Gastroesophageal sphincter (tissue), 4 donors: ENCODE measurements at places on chromosomes 6 and 20. TPM values are rescaled to one million over a fixed set of nuclear protein-coding genes. Genes with fewer than 3 reads are reported as not detected.

DNA sequence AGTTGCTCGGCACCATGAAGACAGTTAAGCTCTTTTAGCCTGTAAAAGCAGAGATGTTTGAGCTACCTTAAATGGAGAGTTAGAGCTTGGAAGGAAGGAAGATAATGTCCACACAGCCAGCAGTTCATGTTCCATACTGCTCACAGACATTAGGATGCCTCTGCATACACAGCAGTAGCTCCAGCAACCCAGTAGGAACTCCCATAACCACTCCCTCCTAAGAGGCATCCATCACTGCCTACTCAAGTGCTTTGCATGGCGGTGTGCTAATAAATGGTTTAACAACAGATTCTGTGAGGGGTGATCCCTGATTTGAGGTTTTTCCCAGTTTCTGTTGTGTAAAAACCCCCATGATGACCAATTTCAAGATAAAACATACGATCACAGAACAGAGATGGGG is 286.4 kb downstream of the HACE1 start:
- ATAC-seq = no peak

DNA sequence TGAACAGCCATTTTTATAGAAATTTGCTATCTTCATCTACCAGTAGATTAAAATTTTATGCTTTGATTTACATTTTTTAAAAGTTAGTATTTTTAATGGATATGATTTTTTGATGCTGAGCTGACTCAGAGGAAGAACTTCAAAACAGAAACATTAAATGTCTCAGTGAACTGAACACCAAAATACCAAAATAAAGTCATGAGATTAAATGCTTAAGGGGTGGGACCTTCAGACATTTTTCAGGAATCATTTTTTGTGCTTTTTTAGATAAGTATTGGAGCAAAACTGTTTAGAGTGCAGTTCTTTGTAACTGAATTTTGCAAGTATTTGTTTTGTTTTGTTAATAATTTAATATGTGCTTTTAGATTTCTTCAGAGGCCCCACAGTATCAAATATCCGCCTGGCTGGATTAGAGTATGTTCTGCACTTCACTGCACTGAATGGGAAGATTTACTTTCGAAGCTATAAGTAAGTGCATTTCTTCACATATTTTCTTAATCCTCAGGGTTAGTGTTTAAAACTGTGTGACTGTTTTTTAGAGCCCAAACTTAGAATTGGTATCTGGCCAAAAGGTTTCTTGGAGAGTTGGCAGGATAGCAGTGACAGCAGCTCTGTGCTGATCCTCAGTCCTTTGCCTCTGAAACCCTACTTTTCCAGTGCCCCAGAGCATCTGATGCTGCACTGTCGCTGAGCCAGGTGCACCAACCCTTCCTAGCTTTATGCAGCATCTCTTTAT is 33.7 kb downstream of the RPF2 start:
- no peak for ATAC-seq

- no peak for ATAC-seq
Measured at GRCh38 chr20:63186084-63186483, 29.8 kb downstream of the YTHDF1 start.

- no peak for ATAC-seq
Measured at GRCh38 chr6:36863670-36864540, 10.7 kb downstream of the PPIL1 start.

GRCh38 chr20:40582531-40582930 is 106.5 kb downstream of the MAFB start:
- ATAC-seq = no peak

DNA sequence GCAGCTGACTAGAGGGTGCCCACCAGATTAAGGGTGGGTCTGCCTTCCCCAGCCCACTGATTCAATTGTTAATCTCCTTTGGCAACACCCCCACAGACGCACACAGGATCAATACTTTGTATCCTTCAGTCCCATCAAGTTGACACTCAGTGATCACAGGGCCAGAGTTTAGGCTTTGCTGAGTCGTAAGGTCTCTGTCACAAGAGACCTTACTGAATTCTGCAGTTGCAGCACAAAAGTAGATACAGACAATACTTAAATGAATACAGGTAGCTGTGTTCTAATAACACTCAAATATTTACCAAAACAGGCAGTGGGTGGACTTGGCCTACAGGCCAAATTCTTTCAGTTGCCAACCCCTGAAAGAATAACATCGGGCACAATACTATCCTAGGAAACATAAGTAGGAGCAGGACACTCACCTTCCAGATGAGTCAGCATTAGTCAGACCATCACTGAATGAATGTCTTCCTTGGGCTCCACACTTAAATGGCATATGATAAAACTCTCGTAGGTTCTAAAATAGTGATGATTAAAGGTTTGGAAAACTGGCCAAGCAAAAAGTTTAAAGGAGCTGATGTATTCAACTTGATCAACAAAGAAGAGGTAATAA is 190.0 kb downstream of the UBE3D start:
- ATAC-seq = no peak

DNA sequence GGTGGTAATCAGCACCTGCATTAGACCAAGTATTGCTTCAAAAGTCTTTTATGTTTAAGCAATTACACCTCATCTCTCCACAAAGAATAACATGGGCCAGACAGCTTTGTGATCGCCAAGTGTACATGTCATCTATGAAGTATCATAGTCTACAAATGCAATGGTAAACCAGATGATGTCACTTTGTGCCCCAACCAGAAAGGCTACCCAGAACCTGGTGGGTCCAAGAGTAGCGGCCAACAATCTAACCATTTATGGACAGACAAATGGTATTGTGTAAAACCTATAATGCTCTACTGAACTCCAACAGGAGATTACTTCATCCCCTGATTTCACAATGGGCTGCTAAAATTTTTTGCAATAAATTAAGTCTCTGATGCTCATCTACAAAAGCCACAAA is 295.9 kb downstream of the GMDS start:
- no peak for ATAC-seq

GRCh38 chr6:113171882-113172281 is 685.3 kb upstream of the MARCKS start:
- no peak for ATAC-seq

DNA sequence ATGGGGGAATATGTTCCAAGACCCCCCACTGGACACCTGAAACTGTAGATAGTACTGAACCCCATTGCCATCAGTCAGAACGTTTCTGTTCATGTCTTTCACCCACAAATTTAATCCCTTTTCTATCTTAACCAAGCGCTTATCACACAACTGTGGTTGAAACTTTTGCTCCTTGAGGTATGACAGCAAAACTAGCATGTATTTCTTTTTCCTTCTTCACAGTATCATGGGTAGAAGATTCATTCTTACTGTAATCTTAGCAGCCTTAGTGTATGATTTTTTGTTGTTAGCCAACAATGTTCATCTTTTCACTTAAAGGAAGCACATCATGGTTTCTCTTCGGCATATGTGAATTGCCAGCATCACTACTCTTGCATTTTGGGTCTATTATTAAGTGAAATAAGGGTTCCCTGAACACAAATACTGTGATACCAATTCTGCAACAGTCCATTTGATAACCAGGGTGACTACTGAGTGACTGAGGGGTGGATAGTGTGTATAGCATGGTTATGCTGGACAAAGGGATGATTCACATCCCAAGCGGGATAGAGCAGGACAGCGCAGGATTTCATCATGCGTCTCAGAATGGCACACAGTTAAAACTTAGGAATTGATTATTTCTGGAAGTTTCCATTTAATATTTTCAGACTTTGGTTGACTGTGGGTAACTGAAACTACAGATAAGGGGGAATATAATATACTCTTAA is 41.8 kb downstream of the KCNS1 start:
- ATAC-seq = no peak

- no peak for ATAC-seq
Measured at GRCh38 chr6:37868447-37868825, 48.9 kb downstream of the ZFAND3 start.

DNA sequence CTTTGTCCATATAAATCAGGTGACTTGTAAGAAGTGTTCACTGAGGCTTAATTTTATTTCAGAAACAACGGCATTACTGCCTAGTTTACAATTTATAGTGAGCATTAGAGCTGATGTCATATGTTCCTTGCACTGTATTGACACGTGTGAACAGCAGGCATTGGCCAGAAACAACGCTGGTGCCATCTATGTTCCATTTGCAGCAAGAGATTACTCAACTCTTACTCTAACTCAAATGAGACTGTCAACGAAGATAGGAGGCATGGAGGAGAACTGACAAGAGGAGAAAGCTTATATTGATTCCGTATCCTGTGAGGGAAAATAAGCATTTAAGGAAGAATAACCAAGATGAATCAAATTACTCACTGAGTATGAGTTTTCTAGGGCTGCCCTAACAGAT is 48.4 kb downstream of the MTFR2 start:
- ATAC-seq = no peak

- ATAC-seq = no peak
Measured at GRCh38 chr20:38764567-38765318, 16.5 kb downstream of the ACTR5 start.

- ATAC-seq = peak; percentile 37
Measured at GRCh38 chr6:166775180-166775922, 148.3 kb upstream of the RPS6KA2 start.

DNA sequence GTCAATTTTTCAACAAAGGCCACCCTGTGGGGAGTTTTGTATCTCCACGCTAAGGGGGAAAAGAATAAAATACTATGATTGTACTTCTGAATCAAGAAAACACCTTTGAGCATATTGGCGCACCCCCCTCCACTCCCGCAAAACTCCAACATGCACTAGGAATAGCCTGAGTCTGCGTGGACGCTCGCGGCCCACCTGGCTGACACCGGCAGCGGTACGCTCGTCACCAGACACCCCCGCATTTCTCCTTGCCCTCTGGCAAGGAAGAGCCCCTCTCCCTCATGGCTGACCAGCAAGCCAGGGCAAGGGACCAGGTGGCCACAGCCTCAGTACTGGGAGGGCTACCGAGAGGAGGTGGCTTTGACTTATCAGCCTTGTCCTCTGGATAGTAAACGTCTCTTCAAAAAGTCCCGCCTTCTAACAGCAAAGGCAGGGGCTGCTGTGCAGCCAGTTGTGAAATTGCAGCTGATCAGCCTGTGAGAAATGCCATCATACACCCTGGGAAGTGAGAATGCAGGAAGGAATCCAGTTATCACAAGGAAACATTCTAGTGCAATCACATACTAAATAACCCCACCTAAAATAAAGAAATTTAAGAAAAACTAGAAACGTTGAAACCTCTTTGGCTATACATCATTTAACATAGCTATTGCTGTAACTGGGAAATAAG is 84.2 kb downstream of the HUS1B start:
- ATAC-seq = no peak

- ATAC-seq = no peak
Measured at GRCh38 chr20:63067721-63068560, 61.2 kb upstream of the BHLHE23 start.

DNA sequence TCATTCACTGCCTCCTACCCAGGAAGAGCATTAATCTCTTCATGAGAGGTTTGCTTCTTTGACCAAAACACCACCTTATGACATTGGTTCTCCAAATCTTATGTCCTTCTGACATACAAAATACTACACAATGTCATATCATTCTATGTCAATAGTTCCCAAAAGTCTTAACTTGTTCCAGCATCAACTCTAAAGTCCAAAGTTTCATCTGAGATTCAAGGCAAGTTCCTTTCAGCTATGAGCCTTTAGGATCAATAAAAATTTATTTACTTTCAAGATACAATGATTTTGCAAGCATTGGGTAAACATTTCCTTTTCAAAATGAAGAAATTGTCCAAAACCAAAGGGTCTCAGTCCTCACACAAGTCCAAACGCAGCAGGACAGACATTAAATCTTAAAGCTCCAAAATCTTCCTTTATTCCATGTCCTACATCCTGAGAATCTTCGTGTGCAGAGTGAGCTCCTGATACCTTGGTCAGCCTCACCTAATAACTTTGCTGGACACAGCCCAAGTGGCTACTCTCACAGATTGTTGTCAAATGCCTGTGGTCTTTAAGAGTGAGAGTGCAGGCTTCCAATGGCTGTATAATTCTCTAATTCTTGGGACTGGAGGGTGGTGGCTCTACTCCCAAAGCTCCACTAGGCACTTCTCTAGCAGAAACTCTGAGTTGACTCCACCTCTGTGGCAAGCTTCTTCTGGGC is 1668.2 kb downstream of the HACE1 start:
- no peak for ATAC-seq

DNA sequence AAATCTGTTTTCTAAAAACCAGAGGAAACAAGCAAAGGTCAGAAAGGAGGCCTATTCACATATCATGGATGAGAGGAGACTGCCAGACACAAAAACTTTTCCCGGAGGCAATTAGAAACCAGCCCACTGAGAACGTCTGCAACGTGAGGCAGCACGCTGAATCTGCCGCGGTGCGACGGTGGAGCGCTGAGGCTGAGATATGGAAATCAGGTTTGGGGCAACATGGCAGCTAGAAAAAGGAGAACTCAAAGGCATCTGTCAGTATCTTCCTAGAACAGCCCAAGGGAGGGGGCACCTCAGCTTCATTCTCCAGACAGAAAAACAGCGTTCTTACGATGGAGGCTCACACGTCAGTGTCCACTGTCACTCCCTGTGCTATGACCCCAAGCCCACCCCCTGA is 5.2 kb downstream of the PRELID3B start:
- ATAC-seq = no peak

- ATAC-seq = no peak
Measured at GRCh38 chr20:57908226-57908625, 198.4 kb upstream of the PMEPA1 start.

DNA sequence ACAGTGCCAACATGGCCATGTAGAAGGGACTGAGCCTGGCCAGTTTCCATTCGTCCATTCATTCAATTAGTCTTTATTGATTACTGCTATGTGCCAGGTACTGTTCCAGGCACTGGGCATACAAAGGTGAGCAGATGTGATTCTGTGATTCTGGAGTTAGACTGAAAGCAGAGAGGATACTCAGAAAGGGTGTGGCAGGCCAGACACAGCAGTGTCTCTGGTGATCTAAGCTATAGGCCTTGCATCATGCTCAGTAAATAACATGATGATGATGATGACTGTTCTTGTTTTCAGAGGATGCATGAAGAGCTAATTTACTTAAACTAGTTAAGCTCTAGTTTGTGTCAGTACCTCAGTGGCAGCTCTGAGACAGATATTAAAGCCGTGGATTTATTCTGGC is 31.4 kb upstream of the FUCA2 start:
- ATAC-seq = no peak

GRCh38 chr6:20708367-20709124 is 174.3 kb downstream of the CDKAL1 start:
- ATAC-seq = no peak

- ATAC-seq = no peak
Measured at GRCh38 chr20:6683021-6683977, 84.2 kb upstream of the BMP2 start.

- no peak for ATAC-seq
Measured at GRCh38 chr6:111683157-111683556, 77.5 kb upstream of the TRAF3IP2 start.

GRCh38 chr20:56274156-56274555 is 25.6 kb downstream of the MC3R start:
- ATAC-seq = no peak

- no peak for ATAC-seq
Measured at GRCh38 chr20:60228255-60228654, 270.0 kb downstream of the CDH26 start.

The SHLD1 gene
- 1.4 TPM for total RNA-seq

The HSPA1B gene
- 213 TPM for total RNA-seq

The ABCF1 gene
- 44.3 TPM for total RNA-seq

The MEI4 gene
- not detected for total RNA-seq

The OTOR gene
- not detected for total RNA-seq

The CGA gene
- total RNA-seq = not detected

The UBE2C gene
- not detected for total RNA-seq

The NOX3 gene
- not detected for total RNA-seq

The SRMS gene
- not detected for total RNA-seq

The RING1 gene
- total RNA-seq = 16.0 TPM

The PPP1R16B gene
- 5.6 TPM for total RNA-seq

The SNPH gene
- total RNA-seq = 10.4 TPM

The ADAT2 gene
- 3.7 TPM for total RNA-seq

The TREML2 gene
- total RNA-seq = not detected
